T follicular helper cell (primary cell): ENCODE measurements at places on chromosomes 6 and 20.

- no peak for DNase-seq
These were observed 89.2 kb upstream of the ARID1B start for GRCh38 chr6:156687789-156688619.

DNA sequence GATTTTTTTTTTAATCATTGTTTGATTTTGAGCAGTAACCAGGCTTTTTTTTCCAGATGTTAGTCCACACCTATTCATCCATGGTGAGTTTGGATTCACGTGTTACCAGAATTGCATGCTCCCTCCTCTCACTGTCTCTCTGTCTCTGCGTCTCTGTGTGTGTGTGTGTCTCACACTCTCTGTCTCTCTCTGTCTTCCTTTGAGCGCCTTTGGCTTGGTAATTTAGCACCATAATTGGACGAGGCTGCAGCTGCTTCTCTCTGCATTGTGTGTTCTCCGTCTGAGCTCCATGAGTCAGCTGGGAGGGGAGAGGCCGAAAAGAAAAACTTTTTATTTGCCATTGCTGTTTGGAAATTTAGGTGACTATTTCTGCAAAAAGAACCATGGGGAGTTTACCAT, 3.4 kb downstream of the TFAP2B start:
- DNase-seq, result no peak

DNA sequence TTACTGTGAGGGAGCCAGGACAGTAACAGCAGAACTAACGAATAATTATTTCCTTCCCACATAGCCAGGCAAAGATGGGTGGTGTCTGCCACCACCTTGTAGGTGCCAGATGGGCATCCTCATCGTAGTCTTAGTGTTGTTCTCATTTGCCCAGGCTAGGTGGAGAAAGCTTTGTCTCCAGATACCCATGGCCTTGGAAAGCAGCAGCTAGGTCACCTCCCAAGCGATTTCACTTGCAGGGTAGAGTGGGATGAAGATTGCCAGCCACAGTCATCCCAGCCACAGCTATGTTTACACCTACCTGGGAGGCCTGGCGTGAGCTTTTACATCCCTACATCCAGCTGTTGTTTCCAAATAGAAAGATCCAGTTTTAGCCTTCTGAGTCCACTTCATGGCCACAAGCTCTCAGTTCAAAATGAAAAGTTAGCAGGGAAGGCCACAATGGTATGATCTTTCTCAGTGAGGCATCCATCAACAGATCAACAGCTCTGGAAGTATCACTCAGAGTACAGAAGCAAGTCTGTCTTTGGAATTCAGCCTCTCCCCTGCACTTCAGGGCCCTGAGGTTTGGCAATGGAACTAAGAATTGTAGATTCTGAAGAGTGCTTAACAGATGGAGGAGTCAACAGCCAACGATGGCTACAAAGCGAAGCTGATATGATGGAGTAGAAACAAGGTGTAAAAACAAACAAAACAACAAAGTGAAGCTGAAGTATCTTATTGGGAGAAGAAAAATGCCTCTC, 11.0 kb upstream of the SNRPC start:
- DNase-seq, result no peak

- no peak for DNase-seq
These were observed 193.6 kb downstream of the EDN1 start for GRCh38 chr6:12483712-12484111.

DNA sequence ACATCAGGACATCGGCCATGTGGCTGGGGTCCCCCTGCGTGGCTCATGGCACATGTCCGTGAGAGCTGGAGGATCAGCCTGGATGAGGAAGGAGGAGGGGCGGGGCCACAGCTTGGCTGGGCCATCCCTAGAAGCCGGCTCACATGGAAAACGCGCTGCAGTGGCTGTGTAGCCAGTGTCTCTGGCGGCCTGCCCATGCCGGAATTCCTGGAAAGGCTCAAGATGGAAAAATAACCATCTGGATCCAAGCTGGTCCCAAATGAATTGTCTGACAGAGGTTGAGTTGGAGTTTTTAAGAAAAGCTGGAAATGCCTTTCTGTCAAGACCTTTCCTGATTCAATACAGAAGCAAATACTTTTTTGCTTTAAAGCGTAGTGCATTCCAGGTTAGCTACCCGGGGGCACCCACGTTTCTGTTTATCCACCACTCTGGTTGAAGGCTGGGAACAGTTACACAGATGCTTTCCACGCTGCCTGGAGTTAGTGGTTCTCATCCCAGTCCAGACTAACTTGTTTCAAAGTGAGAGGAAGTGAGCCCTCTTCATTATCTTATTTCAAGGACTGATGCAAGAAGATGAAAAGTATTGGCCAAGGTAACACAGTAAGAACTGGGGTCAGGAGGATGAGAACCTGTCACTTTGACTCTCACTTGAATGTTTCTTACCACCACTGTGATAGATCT, 99.0 kb downstream of the GMPR start:
- DNase-seq, result no peak

DNA sequence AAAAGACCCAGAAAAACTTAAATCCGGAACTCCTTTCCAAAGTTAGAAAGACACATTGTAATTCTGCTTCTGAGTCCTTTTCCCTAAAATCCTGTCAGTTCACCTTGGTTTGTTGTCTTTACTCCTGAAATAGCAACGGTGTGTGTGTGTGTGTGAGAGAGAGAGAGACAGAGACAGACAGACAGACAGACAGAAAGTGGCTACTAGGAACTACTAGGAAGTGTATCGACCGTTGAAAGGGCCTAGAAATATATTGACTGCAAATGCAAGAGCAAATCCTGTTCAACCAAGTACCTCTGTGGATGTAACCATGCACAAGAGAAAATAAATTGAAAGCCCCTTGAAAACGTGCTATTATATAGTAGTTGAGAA, 100.0 kb upstream of the MLIP start:
- DNase-seq, result no peak

GRCh38 chr20:14093652-14094051, 98.3 kb downstream of the MACROD2 start:
- no peak for DNase-seq

- DNase-seq, result no peak
These were observed 118.7 kb downstream of the TOX2 start for GRCh38 chr20:44033344-44033743.

GRCh38 chr20:20331156-20331555, 36.7 kb upstream of the INSM1 start:
- no peak for DNase-seq

GRCh38 chr20:41507851-41508250, 110.3 kb downstream of the CHD6 start:
- DNase-seq, result no peak

GRCh38 chr6:139713900-139714506, 339.6 kb upstream of the CITED2 start:
- no peak for DNase-seq

DNA sequence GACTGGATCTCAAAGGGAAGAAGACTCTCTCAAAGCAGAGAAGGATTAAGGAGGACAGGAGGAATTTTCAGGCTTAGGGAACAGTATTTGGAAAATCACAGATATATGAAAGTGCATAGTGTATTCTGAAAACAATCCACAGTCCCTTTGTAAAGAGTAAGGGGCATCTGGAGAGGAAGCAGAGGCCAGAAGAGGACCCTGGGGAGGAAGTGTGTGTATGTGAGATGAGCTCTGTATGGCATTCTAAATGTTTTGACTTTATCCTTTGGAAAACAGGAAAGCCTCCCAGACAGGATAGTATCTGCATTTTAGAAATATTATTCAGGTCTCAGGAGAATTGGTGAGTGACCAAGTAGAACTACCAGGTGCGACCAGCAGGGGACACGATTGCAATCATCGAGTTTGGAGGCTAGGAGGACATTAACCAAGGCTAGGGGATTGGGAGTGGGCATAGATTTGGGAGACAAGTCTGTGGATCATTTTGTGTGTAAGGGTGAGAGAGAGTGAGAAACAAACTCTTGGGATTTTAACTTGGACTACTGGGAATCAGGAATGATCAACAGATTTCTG, 38.3 kb upstream of the FAM184A start:
- no peak for DNase-seq

GRCh38 chr6:167678102-167679101, 148.3 kb upstream of the AFDN start:
- DNase-seq, result no peak

GRCh38 chr6:28537509-28538140, 11.9 kb downstream of the GPX5 start:
- DNase-seq, result peak; percentile 22

GRCh38 chr20:10573273-10573950, 100.4 kb downstream of the JAG1 start:
- no peak for DNase-seq

DNA sequence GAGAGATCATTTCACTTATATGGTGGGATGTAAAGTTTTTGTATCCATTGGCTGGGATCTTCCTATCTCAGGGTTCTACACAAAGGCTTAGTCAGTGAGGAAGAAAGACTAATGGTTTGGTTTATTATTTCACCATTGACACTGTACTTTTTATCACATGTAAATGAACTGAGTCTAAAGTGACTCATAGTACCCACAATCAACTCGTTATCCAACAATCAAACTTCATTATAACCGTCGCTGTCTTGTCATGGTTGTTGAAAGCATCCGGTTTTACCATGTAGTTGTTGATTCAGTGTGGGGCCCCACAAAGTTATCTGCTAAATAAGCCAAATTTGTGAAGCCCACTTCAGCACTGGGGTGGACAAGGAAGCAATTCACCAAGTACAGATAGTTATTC, 55.8 kb upstream of the MTRF1L start:
- DNase-seq, result no peak

GRCh38 chr6:29750709-29751108, 27.5 kb downstream of the HLA-F start:
- DNase-seq, result no peak

GRCh38 chr20:46695892-46696291, 6.6 kb upstream of the TP53RK start:
- DNase-seq, result no peak

GRCh38 chr6:143964674-143965081, 43.4 kb downstream of the PLAGL1 start:
- no peak for DNase-seq

- no peak for DNase-seq
These were observed 38.0 kb upstream of the PDE10A start for GRCh38 chr6:165701005-165701404.

GRCh38 chr6:15511248-15512125, 151.3 kb downstream of the DTNBP1 start:
- DNase-seq, result no peak

DNA sequence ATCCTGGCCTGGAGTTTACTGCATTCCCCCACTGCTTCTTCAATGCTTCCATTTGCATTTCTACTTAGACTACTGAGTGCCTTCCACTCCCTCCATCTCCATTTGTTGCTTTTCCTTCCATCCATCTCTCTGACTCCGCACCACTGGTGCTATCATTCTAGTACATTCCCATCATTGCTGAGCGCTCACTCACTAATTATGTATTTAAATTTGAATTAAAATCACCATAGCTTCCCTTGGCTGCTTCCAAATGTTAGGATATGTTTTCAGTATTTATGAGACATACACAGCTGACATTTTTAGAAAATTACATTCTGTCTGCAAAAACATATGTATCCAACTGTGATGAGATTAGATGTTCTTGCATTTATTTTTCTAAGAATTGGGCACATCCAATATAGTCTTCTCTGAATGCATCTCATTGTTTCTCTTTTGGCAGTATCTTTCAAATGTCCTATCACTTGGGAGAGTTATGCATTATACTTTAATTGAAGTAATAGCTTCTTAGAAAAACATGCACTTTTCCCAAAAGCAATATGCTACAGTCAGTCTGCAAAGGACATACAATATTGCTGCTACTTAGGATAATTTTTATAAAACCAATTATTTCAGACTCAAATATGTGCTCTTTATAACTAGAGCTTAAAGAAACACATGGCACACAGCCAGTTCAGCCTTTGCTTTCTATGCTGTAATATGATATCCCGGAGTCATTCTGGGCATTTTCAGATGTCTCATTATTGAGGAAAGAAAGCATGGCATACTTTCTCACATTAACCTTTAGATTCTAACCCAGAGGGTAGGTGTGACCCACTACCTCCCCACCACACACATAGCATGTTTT, 12.1 kb upstream of the COL21A1 start:
- DNase-seq, result no peak

DNA sequence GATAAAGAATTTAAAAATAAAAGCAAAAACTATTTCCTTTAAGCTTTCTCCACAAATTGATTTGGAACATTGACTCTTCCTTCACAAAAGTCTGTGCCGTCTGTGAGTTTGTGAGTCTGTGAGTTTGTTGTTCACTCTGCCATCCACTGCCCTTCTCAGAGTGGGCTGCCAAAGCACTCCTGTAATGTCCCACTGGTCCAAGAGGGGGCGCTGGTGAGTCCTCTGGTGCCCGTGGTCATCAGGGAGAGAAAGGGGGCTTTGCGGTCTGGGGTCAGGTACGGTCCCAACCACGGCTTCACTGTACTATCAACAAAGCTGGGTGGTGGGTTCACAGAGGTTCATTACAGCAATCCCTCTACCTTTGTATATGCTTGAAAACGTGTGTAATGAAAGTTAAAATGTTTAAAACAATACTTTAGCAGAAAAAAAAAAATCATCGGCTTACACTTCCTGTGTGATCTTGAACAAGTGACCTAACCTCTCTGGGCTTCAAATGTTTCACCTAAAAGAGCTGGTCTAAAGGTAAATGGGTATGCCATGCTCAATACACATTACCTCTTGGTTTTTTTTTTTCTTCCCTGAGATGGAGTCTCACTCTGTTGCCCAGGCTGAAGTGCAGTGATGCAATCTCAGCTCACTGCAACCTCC, 5.6 kb upstream of the ANKRD60 start:
- DNase-seq, result no peak

- no peak for DNase-seq
These were observed 139.6 kb downstream of the EYA4 start for GRCh38 chr6:133380723-133381122.

- DNase-seq, result no peak
These were observed 20.8 kb downstream of the ZDHHC14 start for GRCh38 chr6:157401734-157402338.
